ENCODE measurements at places on chromosomes 13 and 19. TPM values are rescaled to one million over a fixed set of nuclear protein-coding genes. Genes with fewer than 3 reads are reported as not detected.

Gene RFPL4AL1
- not detected for total RNA-seq

DNA sequence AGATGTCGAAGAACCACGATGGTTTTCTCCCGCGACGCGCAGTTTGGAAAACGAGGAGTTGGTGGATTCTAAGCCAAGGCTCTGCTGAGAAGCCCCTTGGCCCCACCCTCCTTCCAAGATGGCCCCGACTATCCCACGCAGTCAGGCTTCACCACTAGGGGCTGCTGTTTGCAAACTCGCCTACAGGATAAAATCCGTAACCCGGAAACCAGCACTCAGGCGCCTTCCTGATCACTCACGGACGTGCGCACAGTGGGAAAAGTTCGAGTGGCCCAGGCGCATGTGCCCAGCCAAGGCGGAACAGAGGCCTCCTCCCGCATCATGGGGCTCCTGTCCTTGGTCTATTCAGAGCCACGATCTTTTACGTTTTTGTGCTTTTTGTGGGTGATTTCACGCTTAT lies 19.2 kb upstream of the UQCR11 start:
- peak; percentile 89 for DNase-seq

GRCh38 chr19:38949580-38950367 lies 19.0 kb downstream of the MRPS12 start:
- peak; percentile 100 for DNase-seq

GRCh38 chr13:102869948-102870676 lies 24.3 kb downstream of the ERCC5 start:
- DNase-seq = no peak

- no peak for DNase-seq
These were observed 105.4 kb downstream of the WDFY2 start for GRCh38 chr13:51689663-51689996.

- no peak for DNase-seq
These were observed 55.4 kb downstream of the INTS6 start for GRCh38 chr13:51397262-51397941.

Gene PTGIR
- total RNA-seq = 0.24 TPM

DNA sequence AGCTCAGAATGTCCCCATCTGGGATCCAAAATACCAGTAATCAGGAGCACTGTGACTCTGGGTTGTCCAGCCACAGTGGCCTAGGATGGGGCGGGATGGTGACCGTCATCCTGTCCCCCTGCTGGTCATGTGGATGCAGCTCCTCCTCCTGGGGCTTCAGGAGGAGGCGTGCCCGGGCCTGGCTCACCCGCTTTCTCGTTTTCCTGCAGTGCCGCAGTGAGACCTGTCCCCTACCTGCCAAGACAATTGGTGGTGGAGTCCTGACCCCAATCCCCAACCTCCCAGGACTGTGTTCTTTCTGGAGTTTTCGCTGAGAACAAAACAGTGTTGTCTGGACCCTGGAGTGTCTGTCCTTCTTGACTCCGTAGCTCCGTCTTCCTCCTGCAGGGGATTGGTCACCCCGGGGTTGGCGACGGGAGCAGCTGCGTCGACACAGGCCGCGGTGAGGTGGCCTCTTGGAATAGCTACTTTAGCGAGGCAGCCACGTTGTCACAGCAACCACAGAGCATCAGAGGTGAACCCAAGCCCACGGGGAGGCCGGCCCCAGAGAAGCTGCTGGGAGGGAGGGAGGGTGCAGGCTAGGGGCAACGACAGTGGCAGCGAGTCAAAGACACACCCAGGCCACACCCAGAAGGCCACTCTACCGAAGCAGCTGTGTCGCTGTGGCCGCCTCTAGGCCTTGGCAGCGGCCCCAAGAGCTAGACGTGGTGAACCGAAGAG lies 10.2 kb upstream of the EMC10 start:
- DNase-seq = peak; percentile 82

Gene SIGLECL1
- not detected for total RNA-seq

GRCh38 chr13:41691274-41691673 lies 233.9 kb downstream of the RGCC start:
- DNase-seq = no peak

DNA sequence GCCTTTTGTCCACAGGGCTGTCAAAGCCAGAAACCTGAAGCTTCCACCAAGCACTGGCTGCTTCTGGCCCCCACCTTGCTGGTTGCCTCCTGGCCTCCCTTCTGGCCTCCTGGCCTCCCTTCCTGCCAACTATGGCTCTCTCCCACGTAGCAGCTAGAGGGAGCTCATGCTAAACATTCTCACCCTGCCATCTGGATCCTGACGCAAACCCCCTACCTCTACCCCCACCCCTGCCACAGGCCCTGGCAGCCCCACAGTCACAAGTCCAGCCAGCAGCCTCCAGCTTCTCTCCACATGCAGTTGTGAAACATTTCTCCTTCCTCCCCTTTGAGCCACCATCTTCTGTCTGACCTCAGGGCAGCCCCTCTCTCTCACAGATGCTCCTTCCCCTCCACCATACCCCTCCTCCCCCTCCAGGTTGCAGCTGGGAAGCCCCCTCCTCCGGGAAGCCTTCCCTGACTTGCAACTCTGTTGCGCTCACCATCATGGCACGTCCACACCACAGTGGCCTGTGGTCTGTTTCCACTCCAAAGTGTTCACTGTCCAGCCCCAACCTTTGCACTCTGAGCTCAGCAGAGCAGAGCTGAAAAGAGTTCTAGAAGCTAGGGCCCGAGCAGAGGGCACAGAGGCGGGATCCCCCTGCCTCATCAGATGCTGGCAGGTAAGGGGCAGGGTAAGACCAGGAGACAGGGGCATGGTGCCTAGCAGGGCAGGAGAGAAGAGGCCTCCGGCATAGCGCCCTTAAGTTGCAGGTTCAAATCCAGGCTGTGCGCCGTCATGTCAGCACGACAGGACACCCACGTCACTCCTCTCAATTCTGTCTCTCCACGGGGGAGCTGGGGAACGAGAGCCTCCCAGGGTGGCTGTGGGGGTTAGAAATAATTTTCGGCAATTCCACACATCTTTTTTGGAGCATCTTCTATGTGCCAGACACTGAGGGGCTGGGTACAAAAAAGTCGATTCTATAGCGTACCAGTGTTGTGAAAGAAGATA lies 7.3 kb downstream of the ADGRL1 start:
- peak; percentile 33 for DNase-seq

Gene DYRK1B
- 12.2 TPM for total RNA-seq

Gene HTR2A
- not detected for total RNA-seq

GRCh38 chr19:1648459-1648849 lies 4.0 kb downstream of the TCF3 start:
- DNase-seq = no peak

Gene FAM216B
- not detected for total RNA-seq

Gene SGCG
- not detected for total RNA-seq

GRCh38 chr13:100115693-100116254 lies 26.9 kb downstream of the PCCA start:
- DNase-seq = no peak

Gene VSIG10L
- 14.1 TPM for total RNA-seq

- no peak for DNase-seq
These were observed 100.6 kb upstream of the FAM216B start for GRCh38 chr13:42680748-42681147.

- no peak for DNase-seq
These were observed 375.0 kb downstream of the ENOX1 start for GRCh38 chr13:43411741-43412140.

DNA sequence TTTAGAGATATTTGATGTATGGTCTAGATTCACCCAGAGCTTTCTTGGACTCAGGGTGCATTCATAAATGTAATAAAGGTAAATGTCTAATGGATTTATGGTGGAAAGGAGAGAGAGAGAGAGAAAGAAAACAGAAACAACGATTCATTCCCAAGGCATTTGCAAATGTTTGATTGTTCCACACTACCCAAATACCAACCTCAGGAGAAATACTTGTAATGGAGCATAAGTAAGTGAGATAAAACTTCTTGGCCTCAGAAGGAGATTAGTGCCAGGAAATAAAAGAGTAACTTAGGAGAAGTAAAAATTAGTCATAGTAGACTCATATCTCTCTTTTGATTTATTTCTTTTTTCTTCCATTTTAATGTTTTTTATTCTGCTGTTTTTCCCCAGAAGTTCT lies 40.6 kb upstream of the DGKH start:
- DNase-seq = no peak

DNA sequence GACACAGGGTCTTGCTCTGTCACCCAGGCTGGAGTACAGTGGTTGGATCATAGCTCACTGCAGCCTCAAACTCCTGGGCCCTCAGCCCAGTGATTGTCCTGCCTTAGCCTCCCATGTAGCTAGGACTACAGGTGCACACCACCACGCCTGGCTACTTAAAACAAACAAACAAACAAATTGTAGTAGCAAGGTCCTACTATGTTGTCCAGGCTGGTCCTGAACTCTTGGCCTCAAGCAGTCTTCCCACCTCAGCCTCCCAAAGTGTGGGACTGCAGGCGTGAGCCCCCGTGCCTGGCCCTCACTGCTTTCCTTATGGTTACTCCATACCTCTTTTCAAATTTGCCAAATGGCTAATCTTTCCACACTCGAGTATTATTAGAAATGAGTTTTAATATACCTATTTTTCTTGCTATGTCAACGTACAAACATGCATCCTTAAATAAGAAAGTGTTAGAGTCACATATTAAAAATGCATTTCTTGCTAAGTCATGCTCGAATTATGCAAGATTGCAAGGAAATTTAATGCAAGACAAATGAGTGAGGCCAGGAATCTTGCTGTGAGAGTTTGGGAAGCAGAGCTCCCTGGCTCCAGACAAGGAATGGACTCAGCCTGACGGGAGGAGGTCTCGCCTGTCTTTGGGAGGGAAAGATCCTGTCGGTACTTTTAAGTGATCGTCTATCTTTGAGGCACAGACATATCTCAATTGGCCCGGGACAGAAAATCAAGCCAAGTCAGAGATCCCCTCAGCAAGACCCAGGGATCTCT lies 39.4 kb downstream of the RFX2 start:
- no peak for DNase-seq

DNA sequence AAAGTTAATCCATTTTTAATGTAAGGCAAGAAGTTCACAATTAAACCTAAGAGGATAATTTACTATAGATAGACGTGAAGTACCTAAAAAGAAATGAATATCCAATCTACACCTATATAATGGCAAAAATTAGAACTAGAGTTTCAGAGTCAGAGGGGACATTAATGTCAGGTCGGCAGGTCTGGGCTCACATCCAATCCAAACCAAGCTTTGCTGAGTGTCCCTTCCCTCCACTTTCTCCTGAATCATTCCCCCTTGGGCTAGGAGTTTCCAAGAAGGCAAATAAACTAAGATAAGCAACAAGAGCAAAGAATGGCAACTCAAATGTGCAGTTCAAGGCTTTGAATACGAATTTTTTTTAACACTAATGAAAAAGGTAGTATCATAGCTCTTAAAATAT lies 2.9 kb downstream of the FLT3 start:
- DNase-seq = no peak

Measured in WTC11 (cell line).